Activated CD4-positive, alpha-beta T cell treated with anti-CD3 and anti-CD28 coated beads, Interleukin-10, Interleukin-2, amounts not matched to agents 100 ng/mL and 50 ng/mL, durations not matched to agents 16 hours and 8 hours (primary cell): ENCODE measurements at places on chromosomes 2 and 18.

- no peak for DNase-seq
These were observed 294.8 kb downstream of the PTGR3 start for GRCh38 chr18:74914052-74914591.

GRCh38 chr18:63883617-63884016, 3.9 kb upstream of the SERPINB2 start:
- DNase-seq, result no peak

- DNase-seq, result no peak
These were observed 61.3 kb downstream of the TSN start for GRCh38 chr2:121816797-121817196.

DNA sequence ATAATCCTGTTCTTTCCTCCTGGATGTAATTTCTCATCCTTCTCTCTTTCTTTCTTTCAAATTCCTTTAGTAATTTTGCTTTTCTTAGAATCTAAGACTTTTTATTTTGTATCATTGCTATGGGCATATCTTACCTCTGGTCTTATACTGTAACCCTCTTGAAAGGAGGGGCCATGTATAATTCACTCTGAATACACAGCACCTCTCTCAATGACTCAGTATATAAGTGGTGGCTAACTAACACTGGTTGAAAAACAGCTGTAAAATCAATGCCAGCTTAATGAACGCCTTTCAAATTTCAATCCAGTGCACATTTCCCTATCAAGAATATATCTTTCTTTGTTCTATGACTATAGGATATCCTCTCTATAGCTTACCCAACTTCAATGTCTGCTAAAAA, 53.7 kb downstream of the CWC22 start:
- no peak for DNase-seq

- DNase-seq, result no peak
These were observed 474.9 kb downstream of the EIPR1 start for GRCh38 chr2:2902547-2903281.

GRCh38 chr18:51171223-51171622, 26.3 kb downstream of the MEX3C start:
- peak; percentile 70 for DNase-seq

- DNase-seq, result no peak
These were observed 57.0 kb downstream of the KIF1A start for GRCh38 chr2:240762971-240763370.

- no peak for DNase-seq
These were observed 648.0 kb downstream of the SLC4A3 start for GRCh38 chr2:220275454-220275853.

DNA sequence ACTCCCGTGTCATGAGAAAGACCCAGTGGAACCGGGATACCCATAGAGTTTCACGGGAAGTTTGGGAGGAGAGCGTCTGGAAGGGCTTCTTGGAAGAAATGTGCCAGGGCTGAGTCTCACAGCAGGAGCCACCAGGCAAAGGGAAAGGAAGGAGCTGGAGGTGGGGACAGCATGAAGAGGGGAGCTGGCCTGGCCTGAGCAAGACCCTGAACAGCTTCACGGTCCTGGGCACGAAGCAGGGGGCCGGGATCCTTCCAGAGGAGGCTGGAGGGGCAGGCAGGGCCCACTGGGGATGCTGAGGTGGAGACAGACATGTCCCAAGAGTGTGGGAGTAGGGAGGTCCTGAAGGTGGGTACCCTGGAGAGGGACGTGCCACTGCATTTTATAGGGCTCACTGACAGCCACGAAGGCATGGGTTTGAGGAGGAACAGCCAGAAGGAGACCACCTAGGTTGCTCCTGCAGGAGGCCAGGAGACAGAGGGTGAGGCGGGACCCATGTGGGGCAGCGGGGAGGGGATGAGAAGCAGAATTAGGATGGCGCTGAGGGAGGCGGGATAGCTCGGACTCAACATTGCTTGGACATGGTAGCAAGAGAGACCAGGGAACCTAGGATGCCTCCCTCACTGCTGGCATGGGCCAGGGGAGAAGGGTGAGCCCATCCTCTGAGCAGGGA, 168.1 kb upstream of the ID2 start:
- no peak for DNase-seq

DNA sequence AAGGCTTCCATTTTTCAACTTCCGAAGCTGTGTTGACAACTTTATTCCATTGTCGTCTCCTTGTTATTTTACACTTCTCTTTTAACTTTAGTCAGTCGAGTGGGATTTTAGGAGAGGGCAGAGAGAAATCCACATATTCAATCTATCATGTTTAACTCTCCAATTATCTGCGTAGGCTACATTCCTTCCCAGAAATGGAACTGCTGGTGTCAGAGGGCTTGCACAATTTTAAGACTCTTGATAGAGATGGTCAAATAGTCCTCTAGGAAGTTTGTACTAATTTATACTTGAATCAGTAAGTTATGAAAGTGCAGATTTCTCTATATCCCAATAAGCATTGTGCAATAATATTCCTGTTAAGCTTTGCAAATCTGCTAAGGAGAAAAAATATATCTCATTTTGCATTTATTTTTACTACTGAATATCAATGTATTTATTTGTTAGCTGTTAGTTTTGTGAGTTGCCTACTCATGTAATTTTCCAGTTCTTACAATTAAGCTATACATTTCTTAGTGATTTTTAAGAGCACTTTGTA, 95.6 kb downstream of the CYP26B1 start:
- no peak for DNase-seq
